Iris pigment epithelial cell (primary cell): ENCODE measurements at places on chromosomes 12 and 14.

GRCh38 chr14:77161011-77161410 lies 19.4 kb upstream of the ZDHHC22 start:
- no peak for DNase-seq

GRCh38 chr12:18658829-18659228 lies 79.0 kb downstream of the PLCZ1 start:
- no peak for DNase-seq

DNA sequence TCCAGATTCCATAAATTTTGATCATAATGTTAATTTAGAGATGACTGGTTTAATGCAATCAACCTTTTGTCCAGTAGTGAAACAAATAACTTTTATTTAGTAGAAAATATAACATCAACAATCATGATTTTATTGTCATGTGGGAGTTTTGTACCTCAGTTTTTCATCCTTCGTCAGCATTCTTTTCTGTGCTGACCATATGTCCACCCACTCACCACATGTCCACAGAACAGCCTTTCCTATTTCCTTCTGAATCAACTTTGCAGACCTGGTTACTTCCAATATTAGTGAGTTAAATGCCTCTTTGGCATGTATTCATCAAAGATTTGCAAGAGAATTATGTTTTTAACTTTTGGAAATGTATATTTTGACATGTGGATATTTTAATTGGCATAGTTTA lies 36.8 kb upstream of the CNTN1 start:
- DNase-seq: no peak

DNA sequence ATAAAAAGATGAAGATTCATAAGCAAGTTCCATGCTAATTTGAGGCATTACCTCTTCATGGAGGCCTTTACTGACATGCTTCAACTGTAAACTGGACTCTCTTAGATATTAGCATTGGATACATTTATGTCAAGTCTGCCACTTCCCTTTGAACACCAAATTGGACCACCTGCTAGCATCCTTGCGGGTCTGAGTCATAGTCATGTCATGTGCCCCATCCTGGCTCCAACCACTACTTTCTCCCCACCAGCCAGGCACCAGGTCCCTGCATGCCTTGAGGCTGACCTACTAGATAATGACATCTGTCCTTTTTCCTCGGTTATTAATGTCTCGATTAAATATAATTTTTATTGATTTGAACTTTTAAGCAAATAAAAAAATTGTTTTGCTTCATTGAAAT lies 32.9 kb upstream of the EEA1 start:
- DNase-seq: no peak

DNA sequence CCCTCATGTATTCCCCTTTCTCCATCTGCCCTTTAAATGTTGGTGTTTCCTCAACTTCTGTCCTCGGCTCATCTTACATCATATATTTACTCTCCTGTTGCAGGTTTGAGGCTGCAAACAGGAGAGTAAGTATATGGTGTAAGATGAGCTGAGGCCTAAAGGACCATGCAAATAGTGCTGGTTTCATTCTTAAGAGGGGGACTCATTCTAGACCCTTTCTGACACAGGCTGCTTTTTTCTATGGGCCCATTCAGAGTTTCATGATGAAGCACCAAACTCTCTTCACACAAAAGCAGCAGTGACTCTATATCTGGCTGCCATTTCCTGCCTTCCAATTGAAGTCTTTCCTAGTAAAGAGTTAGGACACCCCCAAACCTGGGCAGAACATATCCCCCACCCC lies 218.5 kb downstream of the PHLDA1 start:
- no peak for DNase-seq

- DNase-seq: no peak
Observed at GRCh38 chr12:94563286-94563685, 87.1 kb downstream of the TMCC3 start.

DNA sequence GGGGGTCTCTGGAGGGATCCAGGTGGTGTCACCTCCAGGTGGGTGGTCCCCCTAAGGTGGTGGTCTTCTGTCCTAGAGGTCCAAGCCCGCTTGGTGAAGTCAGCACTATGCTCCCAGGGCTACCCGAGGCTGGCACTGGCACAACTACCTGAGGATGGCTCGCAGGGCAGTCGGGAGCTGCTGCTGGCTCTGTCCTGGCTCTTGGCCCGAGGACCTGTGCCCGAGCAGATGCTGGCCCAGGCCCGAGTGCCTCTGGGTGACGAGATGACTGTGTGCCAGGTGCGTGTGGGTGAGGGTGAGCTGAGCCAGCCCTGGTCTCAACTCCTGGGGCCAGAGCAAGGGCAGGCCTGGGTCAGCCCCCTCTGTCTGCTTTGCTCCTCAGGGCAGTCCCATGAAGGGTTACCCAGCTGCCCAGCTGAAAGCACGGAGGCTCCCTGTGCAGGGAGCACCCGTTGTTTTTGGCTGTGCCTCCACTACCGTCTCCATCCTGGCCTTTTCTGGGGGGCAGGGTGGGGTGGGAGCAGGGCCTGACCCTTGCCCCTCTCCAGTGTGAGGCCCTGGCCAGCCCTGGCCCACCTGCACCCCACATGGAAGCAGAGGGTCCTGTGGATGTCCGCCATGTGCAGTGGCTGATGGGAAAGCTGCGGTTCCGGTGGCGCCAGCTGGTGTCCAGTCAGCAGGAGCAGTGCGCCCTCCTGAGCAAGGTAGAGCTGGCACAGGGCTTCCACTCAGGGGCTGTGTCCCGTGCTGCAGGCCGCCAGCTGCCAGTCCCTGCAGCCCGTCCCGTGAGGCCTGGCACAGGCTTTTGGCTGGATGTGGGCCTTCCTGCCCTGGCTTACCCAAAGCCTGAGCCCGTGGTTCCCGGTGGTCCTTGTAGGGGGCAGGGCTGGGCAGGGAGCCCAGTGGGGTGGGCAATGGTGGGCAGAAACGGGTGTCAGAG lies 1.3 kb downstream of the TEDC1 start:
- no peak for DNase-seq

DNA sequence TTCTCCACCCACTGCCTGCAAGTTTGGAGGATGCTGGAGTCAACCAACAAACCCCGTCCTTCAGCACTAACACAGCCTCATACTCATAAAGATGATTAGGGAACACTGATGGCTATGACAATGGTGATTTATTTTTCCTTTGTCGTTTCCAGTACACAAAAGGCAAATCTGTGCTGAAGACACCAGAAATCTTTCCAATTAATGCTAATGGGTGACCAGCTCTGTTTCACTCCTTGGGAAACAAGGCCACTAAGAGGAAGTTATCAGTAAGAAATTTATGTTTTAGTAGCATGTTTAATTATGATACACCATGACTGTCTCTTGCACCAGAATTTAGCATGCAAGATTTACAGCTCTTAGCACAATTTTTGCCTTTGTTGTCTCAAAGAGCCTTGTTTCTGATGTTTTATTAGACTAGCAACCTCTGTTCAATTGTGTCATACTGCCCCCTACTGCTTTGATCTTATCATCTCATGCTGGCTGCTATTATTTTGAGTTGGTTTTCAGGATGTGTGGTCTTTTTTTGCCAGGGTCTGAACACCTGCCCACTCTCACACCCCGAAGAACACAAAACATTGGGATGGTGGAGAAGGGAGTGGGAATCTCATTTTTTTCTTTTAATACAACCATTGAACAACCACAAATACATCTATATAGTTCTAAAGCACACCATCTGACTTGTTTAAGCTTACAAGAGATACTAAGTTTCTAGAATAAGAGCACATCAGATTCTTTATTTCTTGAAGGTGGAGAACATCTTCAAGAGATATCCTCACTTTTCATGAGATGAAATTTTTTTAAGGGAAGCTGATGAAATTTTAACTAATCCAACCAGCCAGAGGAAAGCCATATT lies 160.9 kb downstream of the SPTSSA start:
- peak; percentile 41 for DNase-seq

GRCh38 chr12:111046896-111047295 lies 126.5 kb upstream of the MYL2 start:
- DNase-seq: no peak

DNA sequence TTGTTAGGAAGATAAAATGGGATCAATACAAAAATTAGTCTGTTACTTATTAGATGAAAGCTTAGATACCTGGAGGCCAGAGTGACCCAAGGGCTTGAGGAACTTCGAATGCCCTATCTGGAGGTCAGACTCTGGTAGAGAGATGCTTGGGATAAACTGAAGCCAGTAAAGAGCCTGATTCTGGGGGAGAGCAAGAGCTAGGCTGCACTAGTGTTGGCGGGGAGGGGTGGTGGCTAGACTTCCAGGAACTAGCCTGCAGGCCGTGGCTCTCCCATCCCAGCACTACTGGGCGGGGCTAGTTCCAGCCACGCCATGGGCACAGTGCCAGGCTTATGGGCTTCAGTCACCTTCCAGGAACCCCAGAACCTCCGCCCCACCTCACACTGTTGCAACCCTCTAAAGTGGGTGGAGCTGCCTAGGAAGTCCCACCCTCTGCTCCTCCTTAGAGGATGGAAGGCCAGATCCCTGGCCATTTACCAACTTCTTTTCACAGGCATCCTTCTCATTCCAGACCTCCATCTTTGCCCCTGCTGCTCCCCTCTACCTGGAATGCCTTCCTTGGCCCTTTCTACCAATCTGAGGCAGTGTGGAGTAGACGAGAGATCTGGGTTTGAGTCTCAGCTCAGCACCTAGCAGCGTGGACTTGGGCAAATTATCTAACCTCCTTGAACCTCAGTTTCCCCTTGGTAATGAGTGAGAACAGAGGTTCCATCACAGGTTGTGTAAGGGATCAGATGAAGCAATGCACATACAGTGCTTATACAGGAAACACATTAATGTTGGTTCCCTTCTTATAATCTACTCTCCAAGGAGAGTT lies 6.3 kb upstream of the NFE2 start:
- DNase-seq: peak; percentile 80

GRCh38 chr14:36973806-36974442 lies 198.5 kb downstream of the SLC25A21 start:
- DNase-seq: peak; percentile 85

GRCh38 chr12:22447223-22447622 lies 97.1 kb downstream of the C2CD5 start:
- peak; percentile 39 for DNase-seq

DNA sequence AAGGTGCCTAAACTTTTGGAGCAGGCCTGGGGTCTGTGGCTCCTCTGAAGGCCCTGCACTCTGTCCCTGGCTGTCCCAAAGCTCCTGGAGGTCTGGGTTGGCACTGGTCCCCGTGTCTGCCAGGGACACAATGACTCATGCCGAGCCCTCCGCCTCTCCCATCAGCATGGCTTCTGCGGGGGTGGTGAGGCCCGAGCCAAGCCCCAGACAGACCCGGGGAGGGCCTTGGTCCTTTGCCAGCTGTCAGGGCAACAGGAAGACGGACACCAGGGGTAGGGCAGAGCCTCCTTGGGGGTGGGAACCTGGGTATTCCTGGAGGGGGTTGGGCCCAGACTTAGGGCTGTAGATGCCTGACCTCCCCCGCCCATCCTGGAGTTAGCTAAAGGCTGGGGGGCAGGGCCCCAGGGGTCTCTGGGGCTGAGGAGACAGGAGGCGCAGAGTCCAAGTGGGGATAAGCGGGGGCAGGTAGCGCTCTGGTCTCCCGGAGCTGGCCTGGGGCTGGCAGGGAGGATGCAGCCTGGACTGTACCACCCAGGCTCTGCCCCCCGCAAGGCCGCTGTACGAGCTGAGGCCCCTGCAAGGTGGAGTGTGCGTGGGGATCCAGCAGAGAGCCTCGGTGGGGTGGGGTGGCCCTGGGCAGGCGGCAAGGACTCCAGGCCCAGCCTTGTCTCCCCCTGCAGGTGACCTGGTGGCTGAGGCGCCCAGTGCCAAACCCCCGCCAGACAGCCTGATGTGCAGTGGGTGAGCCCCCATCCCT lies 16.4 kb upstream of the PUS1 start:
- peak; percentile 87 for DNase-seq

GRCh38 chr12:5451251-5451650 lies 19.3 kb downstream of the NTF3 start:
- peak; percentile 43 for DNase-seq

DNA sequence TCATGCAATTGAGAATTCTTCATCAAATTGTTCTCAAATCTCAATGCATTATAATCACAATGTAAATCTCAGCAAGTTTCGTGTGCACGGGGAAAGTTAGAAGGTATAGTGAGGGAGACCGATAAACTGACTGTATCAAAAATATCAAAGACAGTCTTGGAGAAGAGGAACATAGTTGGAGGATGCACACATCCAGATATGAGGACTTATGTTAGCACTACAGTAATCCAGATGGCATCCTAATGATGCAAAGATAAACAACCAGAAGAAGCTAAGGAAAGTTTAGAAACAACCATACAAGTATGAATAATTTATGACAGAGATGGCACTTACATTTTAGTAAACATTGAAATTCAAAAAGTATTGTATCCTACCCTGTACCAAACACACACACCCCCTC lies 760.1 kb downstream of the RPS29 start:
- DNase-seq: peak; percentile 16

- no peak for DNase-seq
Observed at GRCh38 chr12:50120953-50121352, 8.9 kb downstream of the COX14 start.

DNA sequence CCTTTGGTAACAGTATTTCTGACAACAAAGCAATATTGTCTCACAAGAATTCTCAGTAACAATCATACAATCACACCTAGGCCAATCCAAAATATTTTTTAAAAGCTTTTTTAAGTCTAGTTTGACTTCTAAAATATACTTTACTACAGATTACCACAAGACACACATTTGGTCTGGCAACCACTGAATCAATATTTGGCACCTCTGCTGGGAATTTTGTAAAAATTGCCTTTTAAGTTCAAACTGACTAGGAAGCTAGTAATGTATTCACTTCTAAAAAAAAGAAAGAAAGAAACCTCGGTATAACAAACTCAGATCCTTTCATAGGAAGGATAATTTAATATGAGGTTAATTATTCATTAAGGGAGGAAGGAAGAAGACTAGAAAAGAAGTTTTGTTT lies 18.2 kb upstream of the ETV6 start:
- no peak for DNase-seq

- DNase-seq: no peak
Observed at GRCh38 chr12:130336723-130337487, 782 bp upstream of the PIWIL1 start.

DNA sequence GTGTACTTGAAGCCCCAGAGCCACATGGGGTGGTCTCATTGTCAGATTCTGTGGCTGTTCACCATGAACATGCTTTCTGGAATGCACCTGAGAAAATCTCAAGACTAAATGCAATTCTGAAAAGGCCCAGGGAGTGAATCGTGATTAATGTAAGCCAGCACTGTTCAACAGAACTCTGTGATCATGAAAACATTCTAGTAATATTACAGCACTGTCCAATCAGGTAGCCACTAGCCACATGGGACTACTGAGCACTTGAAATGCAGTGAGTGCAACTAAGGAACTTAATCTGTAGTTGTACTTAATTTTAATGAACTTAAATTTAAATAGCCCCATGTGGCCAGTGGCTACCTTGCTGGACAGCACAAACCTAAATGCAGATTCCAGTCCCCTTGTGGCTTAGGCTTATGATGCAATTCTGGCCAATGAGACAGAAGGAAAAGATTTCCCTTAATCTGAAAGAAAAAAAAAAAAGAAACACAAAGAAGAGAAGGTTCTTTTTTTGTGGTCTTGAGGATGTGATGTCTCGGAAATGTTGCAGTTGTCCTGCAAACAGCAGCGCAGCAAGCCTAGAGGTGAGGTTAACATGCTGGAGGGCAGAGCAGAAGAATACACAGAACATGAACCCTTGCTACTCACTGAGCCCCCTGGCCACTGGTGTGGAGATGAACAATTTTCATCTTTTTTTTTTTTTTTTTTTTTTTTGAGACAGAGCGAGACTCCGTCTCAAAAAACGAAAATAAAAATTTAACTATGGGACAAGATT lies 48.2 kb downstream of the SPPL3 start:
- no peak for DNase-seq

- no peak for DNase-seq
Observed at GRCh38 chr12:119005913-119006312, 24.6 kb downstream of the SRRM4 start.

- no peak for DNase-seq
Observed at GRCh38 chr14:60796434-60796833, 61.9 kb downstream of the MNAT1 start.

- no peak for DNase-seq
Observed at GRCh38 chr12:104669089-104669721, 212.5 kb downstream of the CHST11 start.
